Nucleus accumbens (tissue), 56 donors: ENCODE measurements at places on chromosomes 16 and 17.

DNA sequence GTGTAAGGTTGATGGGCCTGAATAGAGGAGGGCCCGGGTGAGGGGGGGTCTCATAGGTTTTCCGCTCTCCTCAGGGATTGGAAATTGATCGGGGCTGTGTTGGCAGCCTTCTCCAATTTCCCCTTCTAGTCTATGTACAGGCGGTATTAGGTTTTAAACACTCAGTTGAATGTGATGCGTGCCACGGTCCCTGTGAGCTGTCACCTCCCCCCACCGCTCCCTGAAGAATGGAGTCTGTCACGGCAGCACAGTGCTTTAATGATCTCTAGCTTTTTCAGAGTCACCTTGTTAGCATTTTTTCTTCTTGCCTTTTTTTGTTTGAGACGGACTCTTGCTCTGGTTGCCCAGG, 800 bp downstream of the COX4I1 start:
- no peak for DNase-seq

DNA sequence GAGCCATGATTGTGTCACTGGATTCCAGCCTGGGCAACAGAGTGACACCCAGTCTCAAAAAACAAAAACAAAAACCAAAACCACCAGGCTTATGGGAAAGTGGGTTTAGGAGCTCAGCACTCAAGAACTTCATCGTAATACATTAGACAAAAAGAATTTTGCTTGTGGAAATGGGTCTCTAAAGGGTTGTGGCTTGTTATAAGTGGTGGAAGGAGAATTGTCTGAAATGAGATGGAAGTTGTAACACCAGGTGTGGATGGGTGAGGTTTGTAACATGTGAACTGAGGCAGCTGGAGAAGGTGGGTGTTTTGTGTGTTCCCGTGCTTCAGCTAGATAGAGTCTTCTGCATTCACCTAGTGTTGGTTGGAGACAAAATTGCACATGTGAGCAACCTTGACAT, 35.8 kb downstream of the CDH1 start:
- DNase-seq: no peak

- peak; percentile 15 for DNase-seq
Measured at GRCh38 chr17:39225959-39226683, 376 bp upstream of the STAC2 start.

- no peak for DNase-seq
Measured at GRCh38 chr16:81185416-81185815, 53.1 kb upstream of the BCO1 start.

DNA sequence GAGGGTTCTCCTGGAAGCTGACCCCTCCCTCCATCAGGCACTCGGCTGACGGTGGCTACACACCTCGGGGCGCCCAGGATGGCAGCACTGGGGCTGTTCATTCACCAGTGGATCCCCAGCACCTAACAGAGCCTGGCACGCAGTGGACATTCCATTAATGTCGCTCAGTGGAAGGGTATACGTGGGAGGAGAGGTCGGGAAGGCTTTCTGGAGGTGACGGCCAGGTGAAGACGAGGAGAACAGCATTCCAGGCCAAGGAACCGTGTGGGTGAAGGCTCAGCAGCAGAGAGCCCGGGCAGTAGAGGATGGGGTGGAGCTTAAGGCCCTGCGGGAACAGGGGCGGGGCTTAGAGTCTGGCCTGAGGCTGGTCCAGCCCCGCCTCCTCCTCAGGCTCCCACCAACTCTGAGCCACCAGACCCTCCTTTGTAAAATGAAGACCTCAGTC, 2.5 kb upstream of the HS3ST6 start:
- no peak for DNase-seq

- no peak for DNase-seq
Measured at GRCh38 chr17:4162321-4162720, 19.3 kb downstream of the CYB5D2 start.

GRCh38 chr17:35089586-35090296, 26.2 kb upstream of the RFFL start:
- DNase-seq: no peak
